Activated CD4-positive, alpha-beta T cell treated with anti-CD3 and anti-CD28 coated beads for 36 hours (primary cell): ENCODE measurements at places on chromosomes 5 and 9. TPM values are rescaled to one million over a fixed set of nuclear protein-coding genes. Genes with fewer than 3 reads are reported as not detected.

The ARRDC3 gene
- 21.7 TPM for total RNA-seq

The FRMD3 gene
- 0.46 TPM for total RNA-seq

The SLC6A18 gene
- total RNA-seq: not detected

The CNTFR gene
- total RNA-seq: not detected

The NEURL1B gene
- 0.19 TPM for total RNA-seq

The TAF1L gene
- not detected for total RNA-seq

The TGFBR1 gene
- total RNA-seq: 18.6 TPM

The TMEM141 gene
- 47.1 TPM for total RNA-seq

The RFESD gene
- total RNA-seq: 4.1 TPM

The TPD52L3 gene
- not detected for total RNA-seq

The SPATA6L gene
- 0.30 TPM for total RNA-seq

The GABRA6 gene
- not detected for total RNA-seq

The LMX1B gene
- not detected for total RNA-seq

The IFNA21 gene
- total RNA-seq: not detected

The ADCY2 gene
- not detected for total RNA-seq

The IL9 gene
- total RNA-seq: 48.1 TPM

The ORM1 gene
- not detected for total RNA-seq
